ENCODE measurements at places on chromosomes 6 and 20.

DNA sequence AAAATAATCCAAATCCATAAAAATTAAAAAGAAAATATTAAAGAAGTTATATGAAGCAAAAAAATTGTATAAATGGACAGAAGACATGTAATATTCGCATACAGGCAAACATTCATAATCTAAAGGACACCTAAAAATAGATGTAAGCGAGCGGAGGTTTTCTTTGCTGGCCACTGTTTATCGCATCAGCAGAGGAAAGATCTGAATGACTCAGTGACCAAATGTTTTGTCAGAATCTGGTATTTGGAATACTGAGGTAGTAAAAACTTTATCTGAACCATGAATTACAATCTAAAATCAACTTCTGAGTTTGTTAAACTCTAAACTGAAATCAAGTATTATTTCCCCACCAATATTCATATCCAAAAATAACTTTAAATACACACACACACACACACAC lies 7.8 kb downstream of the TSPYL4 start:
- no peak for DNase-seq

DNA sequence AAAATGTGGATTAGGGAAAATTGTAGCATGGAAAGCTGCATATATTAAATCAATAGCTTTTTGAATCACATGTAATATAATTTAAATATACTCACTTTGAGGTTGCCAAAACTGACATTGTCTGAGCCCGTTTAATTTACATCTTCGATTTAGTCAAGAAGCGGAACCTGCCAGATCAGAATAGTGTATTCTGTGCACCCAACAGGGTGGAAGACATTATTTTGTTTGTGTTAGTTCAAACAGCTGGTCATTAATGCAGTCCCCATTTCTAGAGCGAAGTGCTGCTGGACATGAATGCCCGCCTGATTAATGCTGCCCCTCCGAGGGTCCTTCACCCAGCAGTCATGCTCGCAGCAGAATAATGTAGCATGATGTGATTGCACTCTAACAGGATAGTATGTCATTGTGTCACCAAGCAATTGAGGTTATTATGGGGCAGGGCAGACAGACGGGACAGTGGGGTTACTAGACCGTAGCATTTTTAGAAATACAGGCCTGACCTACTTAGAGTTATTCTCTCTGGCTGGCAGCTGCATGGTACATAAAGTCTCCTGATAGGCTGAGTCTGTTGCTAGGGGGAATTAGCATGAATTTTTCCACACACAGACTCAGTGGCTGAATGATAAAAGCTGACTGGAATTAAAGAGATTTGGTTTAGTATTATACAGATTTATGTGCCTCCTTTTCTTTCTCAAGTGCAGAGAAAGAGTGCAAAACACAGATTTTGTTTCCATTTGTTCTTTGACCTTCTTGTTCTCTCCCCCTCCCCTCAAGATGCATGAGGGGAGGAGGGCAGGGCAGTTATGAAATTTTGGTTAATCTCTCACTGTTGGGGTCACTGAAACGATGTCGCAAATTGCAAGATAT lies 147.1 kb downstream of the PRL start:
- DNase-seq: no peak

GRCh38 chr20:2230726-2231488 lies 64.9 kb upstream of the TGM3 start:
- DNase-seq: peak; percentile 53

DNA sequence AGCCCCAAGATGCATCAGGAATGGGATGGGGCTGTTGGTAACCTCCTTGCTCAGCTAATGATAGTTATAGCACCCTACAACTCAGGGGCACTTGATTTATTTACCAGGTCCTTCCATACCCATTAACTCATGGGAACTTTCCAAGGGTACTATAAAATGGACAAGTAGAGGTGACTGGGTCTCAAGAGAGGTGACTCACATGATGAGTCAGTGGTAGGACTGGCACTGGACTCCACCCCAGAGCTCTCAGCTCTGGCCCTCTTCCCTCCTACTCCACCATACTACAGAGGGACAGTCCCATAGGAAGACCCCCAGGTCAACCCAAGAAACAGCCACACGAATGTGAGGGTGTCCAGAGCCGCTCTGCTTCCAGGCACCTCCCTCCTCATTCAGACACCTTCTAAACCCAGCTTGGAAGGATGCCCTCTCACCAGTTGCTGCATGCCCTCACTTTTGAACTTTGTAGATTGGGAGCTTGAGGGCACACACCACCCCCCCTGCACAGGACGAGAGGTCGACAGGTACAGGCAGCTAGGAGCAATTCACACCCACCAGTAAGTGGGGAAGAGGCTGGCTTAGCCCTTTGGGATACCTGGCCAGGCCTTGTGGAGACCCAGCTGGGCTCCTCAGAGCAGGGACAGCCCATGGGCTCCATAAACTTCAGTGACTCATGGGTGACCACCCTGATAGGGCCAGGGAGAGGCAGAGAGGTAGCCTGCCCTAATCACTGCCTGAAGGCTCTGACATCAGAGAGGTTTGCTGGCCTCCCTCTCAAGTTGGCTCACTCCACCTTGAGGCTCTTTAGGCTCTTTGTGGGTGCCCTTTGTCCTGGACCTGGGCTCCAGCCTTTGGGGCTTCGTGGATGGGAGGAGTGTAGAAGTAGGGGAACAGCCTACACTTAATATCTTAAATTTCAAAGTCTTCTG lies 81.6 kb upstream of the MLN start:
- DNase-seq: peak; percentile 78

DNA sequence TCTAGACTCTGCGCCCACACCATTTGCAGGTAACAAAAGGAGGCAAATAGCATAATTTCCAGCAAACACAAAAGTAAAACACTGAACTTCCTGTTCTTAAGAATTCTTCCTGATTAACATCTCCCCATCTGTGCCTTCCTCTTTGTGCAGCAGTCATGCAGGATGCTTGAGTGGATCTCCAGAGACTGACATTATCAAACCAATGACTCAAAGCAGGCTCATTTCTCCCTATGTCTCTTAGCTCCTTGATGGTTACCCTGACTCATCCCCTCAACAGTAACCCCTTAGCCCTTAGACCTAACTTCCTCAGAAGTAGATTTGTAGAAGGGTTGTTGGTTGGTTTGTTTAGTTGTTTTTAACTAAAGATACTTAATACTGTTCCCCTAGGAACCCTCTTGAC lies 137.0 kb upstream of the RIN2 start:
- peak; percentile 89 for DNase-seq

DNA sequence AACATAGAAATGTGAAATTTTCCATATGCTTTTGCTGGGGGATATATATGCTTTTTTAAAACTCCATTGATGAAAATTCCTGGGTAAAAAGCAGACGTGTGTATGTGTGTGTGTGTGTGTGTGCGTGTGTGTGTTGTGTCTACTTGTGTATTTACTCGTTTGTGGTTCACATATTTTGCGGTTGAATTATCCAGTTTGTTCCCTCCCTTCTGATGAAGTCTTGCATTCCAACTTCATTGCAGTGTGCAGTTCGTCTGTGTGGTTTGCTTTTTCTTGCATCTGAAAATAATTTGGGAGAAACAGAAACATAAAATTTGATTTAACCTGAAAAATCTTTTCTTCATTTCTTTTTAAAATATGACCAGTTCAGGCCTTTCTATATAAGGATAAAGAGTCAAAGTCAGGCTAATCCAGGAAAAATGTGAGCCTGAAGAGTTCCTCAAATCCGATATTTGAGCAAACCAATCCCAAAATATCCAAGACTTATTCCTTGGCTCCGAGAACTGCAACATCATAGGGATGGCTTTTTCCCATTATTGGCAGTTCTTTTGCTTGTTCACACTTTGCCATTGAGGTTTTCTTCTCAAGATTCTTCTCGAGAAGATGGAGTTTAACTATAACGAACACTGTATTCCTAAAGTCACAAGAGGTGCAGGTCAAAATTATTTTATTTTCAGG lies 202.2 kb upstream of the CCN2 start:
- DNase-seq: no peak

DNA sequence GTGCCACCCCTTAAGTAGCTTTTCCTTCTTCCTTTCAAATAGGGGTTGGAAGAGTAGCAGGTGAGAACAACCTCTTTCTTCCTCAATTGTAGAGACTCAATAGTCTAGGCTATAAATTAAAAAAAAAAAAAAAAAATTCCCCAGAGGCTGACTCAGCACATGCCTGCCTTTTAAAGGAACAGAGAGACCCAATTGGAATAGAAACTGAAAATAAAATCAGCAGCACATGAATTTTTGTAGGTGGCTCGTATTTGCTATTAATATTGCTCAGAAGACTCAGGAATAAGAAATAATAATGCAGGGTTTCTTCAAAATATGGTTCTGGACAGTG lies 19.3 kb downstream of the TOP1 start:
- peak; percentile 53 for DNase-seq

DNA sequence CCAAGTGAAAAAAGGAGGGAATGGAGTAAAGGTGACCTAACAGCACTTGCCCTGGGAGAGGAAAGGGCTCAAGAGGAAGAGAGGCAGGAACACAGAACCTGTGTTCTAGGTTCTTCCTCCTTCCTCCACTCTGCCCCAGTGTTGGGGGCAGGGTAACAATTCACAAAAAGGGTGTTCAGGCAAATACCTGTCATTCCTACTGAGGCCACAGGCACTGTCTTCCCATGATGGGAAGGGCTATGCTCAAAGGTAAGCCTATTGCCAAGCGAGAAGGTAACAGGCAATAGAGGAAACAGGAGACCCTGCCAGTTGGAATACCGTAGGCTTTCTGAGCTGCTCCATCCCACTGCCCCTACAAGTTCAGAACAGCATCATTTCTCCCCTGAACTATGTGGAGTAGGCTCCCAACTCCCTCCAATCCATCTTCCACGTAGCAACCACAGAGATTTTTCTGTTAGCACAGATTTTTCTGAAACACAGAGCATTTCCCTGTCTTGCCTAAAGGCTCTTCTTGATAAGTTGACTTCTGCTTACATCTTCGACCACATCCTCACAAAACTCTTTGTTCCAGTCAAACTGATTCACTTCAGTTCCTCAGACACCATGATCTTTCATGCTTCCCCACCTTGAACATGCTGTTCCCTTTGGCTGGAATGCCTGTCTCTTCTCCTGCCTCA lies 2.7 kb downstream of the AGPAT1 start:
- DNase-seq: no peak

DNA sequence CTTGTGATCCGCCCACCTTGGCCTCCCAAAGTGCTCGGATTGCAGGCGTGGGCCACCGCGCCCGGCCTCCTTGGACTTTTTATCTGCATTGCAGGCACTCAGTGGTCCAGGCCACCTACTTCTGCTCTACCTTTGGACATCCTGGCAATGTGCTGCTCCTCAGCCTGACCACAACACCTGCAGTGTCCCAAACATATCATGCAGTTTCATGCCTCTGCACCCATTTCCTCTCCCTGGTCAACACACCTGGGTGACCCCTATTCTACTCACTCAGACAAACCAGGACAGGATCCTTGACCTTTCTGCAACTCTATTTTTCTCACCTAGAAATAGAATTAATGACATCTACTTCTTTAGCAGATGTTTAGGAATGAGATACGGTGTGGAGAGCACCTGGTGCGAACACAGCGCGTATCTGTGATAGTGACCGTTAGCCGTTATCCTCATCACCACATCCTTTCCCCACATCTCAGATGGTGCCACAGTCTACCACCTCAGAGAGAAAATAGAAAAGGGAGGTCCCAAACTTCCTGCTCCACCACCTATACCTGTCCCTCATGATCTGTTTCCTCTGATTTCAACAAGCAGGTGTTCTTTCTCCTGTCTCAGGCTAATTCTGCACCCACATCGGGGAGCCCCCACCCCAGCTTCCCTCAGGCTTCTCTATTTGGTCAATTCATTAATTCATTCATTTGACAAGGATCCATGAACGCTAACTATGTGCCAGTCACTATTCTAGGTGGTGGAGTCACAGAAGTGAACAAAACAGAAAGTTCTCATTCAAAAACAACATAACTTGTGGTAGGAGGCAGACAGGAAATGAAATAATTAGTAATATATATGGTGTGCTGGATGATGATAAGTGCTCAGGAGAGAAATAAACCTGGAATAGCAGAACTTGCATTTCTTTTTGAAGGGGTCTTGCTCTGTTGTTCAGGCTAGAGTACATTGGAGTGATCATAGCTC lies 4.3 kb upstream of the BTN3A2 start:
- no peak for DNase-seq

DNA sequence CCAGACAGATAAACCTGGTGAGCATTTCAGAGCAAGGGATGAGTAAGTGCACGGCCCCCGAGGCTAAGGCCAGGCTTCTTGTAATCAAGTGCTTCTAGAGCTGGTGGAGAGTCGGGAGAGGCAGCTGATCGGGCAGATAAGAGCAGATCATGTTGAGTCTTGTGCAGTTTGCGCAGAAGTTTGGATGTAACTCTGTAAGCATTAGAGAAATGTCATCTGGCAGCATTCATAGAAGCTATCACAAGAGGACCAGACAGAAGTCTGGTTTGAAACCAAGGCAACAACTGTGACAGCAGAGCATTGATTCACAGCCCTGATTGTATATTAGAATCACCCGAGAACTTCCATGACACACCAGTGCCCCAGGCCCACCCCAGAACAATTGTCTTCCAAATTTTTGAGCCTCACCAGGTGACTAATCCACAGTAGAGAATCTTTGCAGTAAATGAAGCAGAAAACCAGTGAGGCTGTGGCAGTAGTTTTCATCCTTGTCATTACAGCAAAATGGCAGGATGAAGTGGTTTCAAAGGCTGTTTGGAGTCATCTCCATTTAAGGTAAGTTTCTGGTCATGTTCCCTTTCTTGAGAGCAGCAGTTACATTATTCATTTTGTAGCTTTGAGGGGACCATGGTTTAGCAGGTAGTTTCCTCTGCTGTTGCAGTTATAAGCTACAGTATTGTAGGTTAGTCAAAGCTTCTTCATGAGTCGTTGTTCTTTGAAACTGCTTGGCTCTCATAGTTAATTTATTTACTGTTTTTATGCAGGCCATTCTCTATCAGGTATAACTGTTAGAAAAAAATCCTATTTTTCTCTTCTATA lies 84.1 kb downstream of the RNF217 start:
- DNase-seq: no peak

DNA sequence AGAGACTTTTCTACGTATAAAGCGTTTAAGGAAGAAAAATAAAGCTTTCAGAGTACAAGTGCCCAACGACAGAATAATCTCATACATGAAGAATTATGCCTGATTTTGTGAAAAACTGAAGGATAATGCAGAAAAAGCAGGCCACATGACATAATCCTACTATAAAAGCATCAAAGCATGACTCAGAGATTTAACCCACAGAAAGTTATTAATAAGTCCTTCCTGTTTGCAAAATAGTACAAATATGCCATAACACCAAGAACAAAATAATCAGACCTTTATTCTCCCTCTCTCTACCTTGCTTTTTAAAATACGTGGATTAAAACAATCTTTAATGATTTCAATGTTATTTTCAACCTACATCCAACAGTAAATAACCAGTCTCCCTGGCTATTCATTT lies 118.6 kb upstream of the BCLAF1 start:
- peak; percentile 26 for DNase-seq

DNA sequence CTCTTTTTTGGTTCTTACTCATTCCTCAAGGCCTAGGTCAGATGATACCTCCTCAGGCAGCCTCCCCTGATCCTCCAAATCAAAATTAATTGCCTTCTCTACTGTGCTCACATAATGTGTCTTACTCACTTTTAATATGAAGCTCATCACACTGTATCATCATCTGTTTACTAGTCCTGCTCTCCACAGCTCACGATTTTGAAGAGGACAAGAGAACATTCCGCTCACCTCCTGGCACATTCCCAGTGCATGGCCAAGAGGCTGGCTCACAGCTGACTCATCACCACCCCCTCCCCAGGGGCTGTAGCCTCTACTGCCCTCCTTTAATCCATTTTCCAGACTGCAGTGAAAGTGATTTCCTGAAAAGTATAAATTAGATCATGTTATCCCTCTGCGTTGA lies 133.1 kb downstream of the ALDH8A1 start:
- DNase-seq: peak; percentile 46

GRCh38 chr6:49978332-49979226 lies 9.2 kb upstream of the DEFB113 start:
- DNase-seq: peak; percentile 8

Measured in HT1080 (cell line).